ENCODE measurements at places on chromosomes 7 and 10.

DNA sequence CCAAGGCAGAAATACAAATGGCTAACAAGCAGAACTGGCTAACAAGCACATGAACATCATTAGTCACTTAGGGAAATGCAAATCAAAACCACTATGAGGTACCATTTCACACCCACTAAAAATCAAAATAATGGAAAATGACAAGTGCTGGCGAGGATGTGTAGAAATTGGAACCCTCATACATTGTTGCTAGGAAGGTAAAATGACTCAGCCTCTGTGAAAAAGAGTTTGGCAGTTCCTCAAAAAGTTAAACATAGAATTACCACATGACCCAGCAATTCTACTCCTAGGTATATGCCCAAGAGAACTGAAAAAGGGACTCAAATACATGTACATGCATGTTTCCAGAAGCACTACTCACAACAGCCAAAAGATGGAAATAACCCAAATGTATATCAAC, 52.8 kb upstream of the ANAPC16 start:
- no peak for DNase-seq

DNA sequence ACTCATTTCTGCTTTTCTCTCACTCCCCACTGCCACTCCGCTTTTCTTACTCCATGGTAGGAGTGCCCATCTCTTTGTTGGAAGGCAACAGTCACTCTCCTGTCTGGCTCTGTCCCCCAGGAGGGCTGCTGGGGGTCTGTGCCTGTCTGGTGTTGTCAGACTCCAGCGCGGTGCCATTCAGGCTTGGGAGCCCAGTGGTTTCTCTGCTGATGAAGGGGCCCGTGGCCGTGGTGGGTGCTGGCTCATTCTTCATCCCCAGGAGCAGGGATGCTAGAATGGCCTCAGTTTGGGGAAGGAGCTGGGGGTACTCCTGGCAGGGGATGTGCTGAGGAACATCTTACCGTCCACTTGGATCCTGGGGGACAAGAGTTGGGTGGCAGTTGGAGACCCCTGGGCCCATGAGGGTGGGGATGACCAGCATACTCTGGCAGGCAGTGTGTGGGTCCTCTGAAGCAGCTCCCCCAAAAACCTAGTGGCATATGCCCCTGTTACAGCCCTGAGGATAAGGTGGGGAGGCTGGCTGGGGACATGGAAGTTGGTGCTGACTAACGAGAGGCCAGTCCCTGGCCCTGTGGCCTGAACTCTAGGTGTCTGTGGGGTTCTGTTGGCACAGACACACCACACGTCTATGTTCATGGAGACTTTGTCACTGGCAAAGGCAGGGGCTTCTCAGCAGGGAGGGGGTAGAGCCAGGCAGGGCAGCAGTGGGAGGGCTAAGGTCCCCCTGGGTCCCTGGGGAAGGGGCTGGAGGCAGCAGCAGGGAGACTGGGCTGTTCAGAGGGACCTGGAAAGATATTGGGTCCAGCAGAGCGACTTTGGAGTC, 102.8 kb upstream of the RET start:
- no peak for DNase-seq

GRCh38 chr7:74587435-74588126, 69.9 kb upstream of the GTF2I start:
- DNase-seq: peak; percentile 84

GRCh38 chr7:82449910-82450309, 6.3 kb upstream of the CACNA2D1 start:
- no peak for DNase-seq

- DNase-seq: no peak
Measured at GRCh38 chr7:28729727-28730126, 228.4 kb downstream of the TRIL start.

DNA sequence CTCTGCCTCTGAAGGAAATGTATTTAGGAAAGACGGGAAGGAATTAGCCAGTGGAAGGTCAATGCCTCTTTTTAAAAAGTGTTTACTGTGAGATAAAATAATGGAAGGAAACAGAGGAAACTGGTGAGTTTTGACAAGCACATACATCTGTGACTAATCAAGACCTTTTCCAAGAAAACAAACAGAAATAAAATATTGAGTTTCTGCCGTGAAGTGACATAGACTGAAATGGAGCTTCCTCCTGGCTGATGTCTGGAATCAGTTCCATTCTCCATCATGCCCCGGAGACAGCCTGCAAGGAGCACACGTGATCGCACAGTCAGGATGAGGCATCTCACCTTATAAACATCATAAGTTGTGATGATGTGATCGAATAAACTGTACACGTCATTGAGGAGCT, 30.7 kb downstream of the TECTB start:
- DNase-seq: no peak

DNA sequence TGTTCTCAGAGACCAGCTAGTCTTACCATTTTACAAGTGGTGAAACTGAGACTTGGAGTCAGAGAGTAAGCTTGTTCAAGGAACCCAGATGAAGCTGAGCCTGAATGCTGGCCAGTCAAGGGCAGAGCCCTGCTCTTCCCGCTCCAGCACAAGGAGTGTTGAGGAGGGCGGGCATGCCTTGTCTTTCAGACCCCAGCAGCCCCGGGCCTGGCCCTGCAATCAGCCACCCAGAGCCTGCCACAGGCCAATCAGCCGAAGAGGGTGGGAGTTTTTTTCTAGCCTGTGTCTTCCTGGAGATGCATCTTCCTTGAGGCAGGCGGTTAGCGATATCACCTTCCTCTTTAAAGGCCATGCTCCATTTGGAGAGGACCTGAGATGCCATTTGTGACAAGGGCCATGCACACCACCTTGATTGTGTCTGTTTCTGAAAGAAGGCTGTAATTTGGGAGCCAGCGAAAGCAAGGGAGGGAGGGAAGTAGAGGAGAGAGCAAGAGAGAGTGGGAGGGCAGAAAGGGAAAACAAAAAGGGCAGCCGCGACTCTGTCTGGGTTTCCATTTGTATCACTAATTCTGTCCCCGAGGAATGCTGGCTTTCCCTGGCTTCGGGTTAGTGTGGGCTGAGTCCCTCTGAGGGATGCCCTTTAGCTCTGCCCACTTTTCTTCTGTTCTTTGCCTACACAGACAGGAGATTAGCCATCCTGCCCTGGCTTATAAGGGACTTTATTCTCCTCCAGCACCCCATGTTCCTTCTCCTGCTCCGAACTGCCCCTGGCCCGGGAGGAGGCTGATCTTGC, 8.0 kb downstream of the CDH23 start:
- no peak for DNase-seq

GRCh38 chr10:35304649-35305048, 31.7 kb upstream of the CCNY start:
- DNase-seq: no peak

- no peak for DNase-seq
Measured at GRCh38 chr10:120336911-120337540, 120.0 kb upstream of the PLPP4 start.

DNA sequence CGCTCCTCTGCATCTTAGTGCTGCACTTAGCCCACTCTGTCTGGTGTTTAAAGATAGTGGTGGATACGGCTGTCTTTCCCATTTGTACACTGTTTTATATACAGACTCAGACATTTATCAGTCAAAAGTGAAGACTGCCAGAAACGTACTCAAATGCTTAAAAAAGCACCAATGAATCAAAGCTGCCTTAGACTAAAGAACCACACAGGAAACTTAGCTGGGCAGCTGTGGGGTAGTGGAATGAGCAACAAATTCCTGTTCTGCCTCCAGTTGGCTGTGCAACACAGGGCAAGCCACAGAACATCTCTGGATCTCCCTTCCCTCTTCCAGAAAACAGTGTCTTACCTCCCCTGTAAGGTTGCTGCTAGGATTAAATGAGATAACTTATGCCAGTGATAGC, 76.0 kb downstream of the ATXN7L1 start:
- DNase-seq: no peak

DNA sequence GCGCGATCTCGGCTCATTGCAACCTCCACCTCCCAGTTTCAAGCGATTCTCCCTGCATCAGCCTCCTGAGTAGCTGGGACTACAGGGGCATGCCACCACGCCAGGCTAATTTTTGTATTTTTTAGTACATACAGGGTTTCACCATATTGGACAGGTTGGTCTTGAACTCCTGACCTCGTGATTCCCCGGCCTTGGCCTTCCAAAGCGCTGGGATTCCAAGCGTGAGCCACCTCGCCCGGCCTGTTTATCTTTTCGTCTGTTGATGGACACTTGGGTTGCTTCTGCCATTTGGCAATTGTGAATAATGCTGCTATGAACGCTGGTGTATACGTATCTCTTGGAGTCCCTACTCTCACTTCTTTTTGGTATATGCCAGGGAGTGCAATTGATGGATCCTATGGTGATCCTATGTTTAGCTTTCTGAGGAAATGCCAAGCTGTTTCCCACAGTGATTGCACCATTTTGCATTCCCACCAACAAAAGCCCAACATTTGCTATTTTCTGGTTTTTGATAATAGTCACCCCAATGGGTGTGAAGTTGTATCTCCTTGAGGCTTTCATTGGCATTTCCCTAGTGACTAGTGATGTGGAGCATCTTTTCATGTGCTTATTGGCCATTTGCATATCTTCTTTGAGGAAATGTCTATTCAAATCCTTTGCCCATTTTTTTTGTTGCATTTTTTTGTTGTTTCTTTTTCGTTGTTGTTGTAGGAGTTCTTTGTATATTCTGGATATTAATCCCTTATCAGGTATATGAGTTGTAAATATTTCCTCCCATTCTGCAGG, 3.5 kb downstream of the ANTXRL start:
- no peak for DNase-seq

GRCh38 chr10:49595003-49595712, 15.0 kb upstream of the SLC18A3 start:
- DNase-seq: no peak

Data from right kidney (tissue), 9 donors.